ENCODE measurements at places on chromosomes 5 and 9.

- no peak for DNase-seq
Observed at GRCh38 chr5:64786372-64786771, 17.6 kb downstream of the CWC27 start.

DNA sequence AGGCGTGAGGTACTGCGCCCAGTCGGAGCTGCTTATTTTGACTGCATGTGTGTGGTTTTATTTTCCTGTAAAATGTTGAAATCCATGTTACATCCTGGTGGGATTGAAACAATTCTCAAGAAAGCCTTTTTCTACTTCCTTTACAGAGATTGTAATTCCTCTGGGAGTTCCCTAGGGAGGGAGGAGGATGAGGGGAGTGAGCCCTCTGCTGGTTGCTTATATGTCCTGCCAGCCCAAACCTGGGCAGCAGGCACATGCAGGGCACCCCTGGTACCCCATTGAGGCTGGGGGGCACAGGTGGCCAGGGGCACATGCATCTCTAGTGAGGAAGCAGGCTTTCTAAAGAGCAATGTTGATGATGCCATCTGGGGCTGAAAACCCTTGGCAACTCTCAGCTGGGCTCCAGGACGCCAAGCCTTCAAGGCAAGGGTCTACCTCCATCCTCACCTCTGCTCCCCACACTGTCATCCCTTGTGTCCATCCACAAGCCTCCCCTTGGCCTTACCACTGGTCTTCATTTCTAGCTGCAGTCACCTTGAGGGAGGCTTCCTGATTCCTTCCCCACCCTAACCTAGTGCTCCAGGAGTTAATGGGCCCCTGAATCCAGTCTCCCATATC, 84.7 kb upstream of the TNFSF8 start:
- peak; percentile 77 for DNase-seq

- DNase-seq, result no peak
Observed at GRCh38 chr5:113024076-113024697, 47.6 kb downstream of the DCP2 start.

DNA sequence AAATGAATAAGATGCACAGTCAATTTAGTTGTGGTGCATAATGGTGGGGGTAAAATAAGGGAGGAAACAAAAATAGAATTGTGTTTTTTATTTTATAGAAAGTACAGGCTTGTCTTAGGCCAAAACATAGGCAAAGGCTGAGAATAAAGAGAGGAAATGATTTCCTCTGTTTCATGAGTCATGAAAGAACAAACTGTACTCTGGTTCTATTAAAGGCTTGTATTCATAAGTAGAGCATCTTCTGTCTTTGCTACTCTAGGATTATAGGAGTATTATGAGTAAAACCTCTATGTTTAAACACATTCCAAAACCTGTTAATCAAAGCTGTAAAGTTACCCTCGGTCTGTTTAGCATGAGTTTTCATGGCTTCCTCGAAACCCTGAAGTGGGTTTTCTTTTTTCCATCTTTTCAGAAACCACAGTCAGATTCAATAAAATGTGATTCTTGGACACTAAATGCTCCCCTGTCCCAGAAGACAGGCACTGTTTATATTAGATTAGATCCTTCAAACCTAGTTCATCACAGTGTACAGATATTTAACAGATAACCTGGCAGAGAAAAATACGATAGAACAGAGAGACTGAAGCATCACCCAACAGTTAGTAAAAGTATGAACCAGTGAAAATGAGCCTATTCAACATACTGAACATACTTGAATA, 473.9 kb upstream of the CYLC2 start:
- no peak for DNase-seq

DNA sequence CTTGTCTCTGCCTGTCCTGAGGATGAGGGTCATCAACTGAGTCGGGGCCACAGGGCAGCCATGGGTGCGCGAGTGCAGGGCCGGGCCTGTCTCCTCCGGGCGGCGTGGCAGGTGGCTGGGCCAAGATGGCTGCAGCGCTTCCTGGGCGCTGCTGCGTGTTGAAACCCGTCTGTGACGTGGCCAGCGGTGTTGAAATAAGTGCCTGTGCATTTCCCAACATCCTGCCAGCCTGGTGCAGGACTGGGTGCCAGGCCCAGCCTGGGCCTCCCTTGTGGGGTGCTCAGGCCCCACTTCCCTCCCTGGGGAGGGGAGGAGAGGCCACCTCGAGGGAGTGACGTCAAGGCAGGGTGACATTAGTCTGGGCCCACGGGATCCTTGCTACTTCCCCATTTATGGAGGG, 45.5 kb downstream of the RXRA start:
- DNase-seq, result no peak

- DNase-seq, result no peak
Observed at GRCh38 chr5:140329739-140330481, 16.5 kb downstream of the HBEGF start.

DNA sequence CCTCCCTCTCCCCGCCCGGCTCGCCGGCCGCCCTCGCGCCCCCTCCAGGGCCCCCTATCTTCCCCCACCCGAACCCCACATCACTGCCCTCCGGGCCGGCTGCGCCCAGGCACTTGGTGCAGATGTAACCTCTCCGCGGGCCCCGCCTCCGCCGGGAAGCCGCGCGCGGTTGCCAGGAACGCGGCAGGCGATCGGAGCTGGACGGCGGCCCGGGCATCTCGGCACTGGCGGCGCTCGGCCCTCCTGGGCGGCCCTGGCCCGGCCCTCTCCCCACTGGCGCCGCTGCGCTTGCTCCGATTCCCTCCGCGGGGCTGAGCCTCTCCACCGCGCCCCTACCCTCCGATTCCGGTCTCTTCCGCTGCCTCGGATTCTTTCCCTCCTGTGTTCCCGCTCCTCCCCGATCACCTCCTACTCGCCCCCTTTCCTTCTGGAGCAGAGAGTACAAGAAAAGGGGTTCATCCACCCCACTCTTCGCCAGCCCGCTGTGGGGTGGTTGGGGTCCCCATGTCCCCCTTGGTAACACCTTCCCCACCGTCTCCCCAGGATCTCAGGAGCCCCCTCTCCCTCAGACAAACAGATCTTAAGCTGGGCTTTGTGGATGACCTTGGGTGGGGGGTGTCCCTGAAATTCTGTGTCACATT, 70.6 kb downstream of the C9orf50 start:
- DNase-seq, result peak; percentile 85

DNA sequence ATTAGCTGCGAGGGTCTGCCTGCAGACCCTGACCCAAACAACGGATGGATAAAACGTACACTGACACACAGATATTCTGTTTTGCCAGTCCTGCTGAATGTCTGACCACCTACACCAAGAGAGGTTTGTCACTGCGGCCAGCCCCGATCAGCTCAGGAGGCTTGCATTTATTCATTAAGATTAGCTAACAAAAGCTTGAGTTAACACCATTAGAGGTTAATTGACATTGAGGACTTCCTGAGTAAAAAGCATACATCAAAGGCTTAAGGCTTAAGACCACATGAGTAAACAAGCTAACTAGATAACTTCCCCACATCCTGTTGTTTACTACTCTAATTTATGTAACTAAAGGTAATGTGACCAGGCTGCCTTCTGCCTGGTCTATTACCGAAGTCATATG, 198.1 kb upstream of the TRPC7 start:
- DNase-seq, result no peak

GRCh38 chr9:114155263-114155994, at the start of gene COL27A1:
TSS of gene COL27A1 (plus strand) at chr9:114155537. CDS start at chr9:114155951, 414 bp downstream.
- DNase-seq, result peak; percentile 83

- DNase-seq, result no peak
Observed at GRCh38 chr9:78188594-78188993, 47.3 kb upstream of the CEP78 start.

- no peak for DNase-seq
Observed at GRCh38 chr9:35395706-35396101, 94.2 kb upstream of the RUSC2 start.

DNA sequence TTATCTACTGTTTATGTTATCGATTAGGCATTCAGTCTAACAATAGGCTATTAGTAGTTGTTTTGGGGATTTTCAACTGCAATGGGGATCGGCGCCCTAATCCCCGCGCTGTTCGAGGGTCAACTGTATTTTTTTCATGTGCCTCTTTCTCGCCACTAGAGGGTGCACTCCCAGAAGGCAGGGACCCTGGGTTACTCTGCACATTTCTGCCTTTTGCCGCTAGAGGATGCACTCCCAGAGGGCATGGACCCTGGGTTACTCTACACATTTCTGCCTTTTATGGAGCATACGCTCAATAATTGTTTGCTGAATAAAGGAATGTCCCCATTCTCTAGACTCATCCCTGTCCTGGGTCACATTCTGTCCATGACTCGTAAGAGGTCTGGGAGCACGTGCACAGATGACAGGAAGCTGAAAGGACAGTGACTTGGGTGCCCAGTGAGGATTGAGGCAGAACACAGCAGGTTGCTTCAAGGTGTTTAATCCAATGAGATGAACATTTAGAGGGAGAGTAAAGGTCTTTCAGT, 27.9 kb upstream of the RECK start:
- DNase-seq, result peak; percentile 82

- peak; percentile 80 for DNase-seq
Observed at GRCh38 chr9:88388886-88389605, 802 bp downstream of the SPIN1 start.

GRCh38 chr5:124373883-124374282, 372.6 kb downstream of the ZNF608 start:
- DNase-seq, result peak; percentile 60

DNA sequence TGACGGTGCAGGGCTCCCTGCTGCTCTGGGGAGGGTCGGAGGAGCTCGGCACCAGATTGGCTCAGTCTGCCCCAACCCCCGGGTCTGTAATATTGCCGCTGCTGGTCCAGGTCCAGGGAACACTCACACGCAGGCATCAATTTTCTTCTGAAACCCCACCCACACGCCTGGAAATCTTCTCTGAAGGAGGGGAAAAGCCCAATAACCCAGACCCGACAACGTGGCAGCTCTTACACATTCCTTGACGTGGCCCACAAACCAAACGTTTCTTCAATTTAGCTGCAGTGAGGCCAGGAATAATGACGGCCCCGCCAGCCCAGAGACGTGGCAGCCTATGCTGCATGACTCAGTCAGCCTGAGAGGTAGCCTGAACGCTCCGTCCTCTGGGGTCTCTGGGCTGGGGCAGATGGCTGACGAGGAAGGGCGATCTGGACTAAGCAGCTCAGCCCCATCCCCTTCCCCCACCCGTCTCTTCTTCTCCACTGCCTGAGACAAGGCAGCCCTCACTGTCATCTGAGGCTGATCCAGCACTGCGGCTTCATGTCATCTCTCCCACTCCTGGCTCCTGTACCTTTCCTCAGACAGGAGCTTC, 9.9 kb upstream of the SPARC start:
- DNase-seq, result peak; percentile 100

DNA sequence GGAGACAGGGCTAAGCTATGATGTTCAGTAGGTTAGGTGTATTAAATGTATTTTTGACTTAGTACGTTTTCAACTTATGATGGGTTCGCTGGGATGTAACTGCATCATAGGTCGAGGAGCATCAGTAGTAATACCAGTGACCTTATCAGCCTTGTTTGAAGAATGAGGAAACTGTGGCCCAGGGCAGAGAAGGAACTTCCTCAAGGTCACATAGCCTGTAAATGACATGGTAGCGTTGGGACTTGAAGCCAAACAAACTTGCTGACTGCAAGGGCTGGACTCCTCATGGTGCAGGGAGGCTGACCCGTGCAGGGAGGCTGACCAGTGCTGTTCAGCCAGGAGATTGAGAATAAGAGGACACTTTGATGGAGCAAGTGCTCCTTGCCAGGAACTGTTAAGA, 21.3 kb upstream of the PTPN3 start:
- no peak for DNase-seq

GRCh38 chr5:178223828-178224335, 8.7 kb downstream of the PHYKPL start:
- no peak for DNase-seq

GRCh38 chr5:127838661-127839060, 135.5 kb downstream of the CCDC192 start:
- DNase-seq, result peak; percentile 55

- DNase-seq, result no peak
Observed at GRCh38 chr9:130358928-130359327, 85.8 kb upstream of the ASS1 start.

Measured in fibroblast of skin of right biceps (primary cell).